ENCODE measurements at places on chromosomes 3 and 15.

DNA sequence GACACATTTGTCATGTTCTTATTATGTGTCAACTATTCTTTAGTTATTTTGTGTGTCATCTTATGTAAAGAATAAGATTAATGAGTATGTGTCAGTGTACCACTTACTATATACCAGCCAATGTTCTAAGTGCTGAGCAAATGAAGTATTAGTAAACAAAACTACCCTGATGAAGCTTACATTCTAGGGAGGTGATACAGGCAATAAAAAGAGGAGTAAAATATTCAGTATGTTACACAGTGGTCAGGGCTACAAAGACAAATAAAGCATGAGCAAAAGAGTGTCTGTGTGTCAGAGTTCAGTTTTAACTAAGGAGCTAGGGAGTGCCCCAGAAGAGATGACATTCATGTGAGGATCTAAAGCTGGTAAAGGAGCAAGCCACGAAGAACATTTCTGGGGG, 79.1 kb downstream of the TRPC1 start:
- no peak for DNase-seq

GRCh38 chr3:8416965-8417364, 84.7 kb upstream of the LMCD1 start:
- no peak for DNase-seq

GRCh38 chr3:160103397-160103796, 114.8 kb downstream of the IL12A start:
- no peak for DNase-seq

DNA sequence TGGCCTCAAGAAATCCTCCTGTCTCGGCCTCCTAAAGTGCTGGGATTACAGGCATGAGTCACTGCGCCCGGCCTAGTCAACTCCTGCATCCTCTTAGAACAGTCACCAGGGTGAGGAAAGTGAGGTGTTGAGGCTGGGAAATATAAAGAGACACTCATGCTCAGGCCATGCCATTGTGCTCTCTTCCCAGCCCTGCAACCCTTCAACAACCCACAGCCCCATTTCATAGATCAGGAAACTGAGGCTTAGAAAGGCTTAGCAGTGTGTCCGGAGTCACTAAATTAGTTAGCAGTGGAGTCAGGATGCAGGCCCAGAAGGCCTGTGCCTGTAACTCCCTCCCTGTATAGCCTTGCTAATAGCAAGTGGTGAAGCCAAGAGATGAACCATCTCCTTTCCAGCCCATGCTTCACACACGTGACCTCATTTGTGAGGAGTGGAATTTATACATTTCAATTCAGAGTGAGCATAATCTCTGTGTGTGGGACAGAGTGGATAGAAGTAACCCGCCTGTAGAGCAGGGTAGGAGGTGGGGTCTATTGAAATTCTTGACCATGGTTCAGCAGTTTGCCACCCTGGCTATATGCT, 51.7 kb upstream of the USP3 start:
- no peak for DNase-seq

GRCh38 chr15:72368899-72369298, 6.9 kb downstream of the HEXA start:
- DNase-seq = peak; percentile 37

- no peak for DNase-seq
Measured at GRCh38 chr15:32972686-32973085, 221.8 kb downstream of the FMN1 start.

DNA sequence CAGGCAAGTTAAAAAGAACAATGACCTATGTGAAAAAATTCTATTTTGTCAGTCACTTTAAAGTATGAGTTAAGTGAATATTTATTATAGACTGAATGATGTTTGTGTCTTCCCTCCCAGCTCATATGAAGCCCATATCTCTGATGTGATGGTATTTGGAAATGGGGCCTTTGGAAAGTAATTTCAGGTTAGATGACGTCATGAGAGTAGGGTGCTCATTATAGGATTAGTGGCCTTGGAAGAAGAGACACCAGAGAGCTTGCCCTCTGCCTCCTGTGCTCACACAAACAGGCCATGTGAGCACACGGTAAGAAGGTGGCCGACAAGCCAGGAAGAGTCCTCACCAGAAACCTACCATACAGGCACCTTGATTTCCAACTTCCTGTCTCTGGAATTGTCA, 138.8 kb upstream of the TNIK start:
- DNase-seq = no peak

DNA sequence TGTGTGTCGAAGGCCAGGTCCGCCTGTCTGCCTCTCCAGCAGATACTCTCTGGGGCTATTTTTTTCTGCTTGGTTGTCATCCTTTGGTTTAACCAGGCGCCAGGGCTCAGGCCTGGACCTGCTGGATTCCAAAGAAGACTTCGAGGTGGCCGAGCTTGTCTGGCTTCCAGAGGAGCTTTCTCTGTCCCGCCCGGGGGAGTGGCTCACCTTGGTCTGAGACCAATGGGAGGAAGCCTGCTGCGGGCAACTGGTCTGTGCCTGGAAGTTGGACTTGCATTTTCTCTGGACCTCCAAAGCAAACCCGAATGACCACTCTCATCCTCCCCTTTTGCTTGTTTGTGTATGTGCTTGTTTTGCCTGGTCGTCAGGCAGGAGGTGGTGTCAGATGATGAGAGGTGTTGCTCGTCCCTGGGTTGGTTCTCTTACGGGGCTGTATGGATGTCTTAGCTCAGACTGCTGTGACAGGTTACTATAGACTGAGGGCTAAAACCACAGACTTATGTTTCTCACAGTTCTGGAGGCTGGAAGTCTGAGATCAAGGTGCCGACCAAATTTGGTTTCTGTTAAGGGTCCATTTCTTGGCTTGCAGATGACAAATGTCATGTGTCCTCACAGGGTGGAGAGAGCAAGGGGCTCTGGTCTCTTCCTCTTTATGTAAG, 19.3 kb downstream of the IGF1R start:
- DNase-seq = peak; percentile 70

DNA sequence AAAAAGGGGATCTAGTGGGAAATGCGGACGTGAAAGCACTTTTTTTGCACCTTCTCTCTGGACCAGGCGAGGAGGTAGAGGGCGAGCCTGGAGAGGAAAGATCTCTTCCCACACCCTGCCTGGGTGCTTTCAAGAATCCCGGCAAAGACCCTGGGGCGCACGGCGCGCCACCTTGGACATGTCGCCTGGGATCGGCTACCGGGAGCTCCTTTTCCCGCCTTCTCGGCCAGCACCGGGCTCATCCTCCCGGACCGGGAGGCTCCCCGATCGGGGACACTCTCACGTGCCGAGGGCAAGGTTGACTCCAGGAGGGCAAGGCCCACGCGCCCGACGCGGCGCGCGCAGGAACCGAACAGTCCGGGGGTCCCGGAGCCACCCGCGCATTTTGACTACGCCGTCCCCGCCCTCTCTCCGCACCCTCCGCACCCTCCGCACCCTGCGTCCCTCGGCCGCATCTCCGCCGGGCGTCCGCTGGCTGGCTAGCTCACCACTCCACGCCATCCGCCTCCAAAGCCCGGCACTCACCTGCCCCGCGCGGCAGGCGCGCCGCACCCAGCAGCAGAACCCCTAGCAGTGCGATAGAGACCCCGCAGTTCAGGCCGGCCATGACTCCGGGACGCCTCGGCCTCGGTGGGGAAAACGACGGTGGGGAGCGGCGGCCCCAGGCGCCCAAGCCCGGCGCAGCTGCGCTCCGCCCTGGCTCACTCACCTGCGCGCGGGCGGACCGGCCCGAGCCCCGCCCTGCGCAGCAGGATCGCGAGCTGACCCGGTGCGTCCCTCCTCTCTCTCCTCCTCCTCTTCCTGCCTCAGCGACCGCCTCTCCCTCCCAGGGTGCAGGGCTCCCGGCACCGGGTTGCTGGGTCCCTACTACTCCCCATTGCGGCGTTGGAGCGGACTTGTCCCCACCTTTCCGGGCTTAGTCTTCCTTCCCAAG, at the start of gene CDCP1:
CDCP1 (minus strand) TSS at position 698 of the 934 bp plus-strand sequence; CDS start at position 607, 91 bp downstream.
- DNase-seq = no peak

DNA sequence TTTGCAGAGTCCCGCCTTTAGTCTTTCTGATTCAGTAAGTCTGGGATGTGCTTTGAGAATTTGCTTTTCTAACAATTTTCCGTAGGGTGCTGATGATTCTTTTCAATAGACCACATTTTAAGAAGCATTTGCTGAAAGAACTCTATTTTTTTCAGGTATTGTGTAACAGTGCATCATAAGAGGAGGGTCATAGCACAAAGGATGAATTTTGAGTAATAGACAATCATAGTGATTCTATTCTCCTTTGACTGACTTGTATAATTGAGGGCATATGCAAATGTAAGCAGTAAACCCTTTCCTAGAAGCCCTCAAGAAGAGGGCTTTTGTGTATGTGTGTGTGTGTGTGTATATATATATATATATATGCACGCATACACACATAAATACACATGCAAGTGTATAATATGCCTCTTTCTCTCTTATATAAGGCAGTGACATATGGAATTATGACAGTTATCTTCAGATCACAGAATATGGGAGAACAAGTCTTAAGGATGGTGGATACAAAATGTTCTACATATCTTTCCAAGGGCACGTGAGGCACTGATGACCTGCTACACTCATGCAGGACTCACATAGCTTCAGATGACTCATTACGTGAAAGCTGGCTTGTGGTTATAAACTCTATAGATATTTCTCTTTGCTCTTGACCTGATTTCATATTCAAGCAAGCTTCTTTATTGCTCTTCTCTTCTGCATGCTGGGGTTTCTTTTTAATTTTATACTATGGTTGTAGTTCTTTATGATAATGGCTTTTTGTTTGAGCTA, 6.5 kb upstream of the PLSCR1 start:
- no peak for DNase-seq

- DNase-seq = no peak
Measured at GRCh38 chr3:41808152-41808551, 153.8 kb downstream of the ULK4 start.

DNA sequence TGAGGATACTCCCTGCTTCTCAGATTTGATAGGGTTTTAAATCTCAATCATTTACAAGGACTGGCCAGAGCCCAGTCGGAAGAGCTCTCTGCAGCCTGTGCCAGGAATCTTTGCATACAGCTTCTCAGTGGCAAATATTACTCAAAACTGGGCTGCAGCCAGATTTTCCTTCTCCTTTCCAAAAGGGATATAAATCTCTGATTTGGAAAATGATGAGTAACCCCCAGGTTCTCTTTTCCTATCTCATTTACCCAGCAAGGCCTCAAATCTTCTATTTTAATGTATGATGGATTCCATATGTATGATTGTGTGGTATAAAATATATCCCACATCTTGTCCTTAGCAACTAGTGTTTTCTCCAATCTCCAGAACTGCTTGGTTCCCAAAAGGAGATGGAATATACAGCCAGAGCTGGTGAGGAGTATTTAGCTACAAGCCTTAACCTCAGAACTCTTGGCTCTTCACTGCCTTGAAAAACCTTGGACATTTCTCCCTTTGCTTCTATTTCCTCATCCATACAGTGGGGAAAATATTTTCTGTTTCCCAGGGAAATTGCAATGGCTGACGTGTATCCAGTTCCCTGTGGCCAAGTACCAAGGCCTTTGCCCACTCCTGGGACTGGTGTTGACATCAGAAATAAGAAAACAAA, 114.4 kb downstream of the ATG7 start:
- DNase-seq = no peak

GRCh38 chr15:80161468-80162016, 8.7 kb downstream of the FAH start:
- DNase-seq = no peak

GRCh38 chr3:72974956-72975355, 21.7 kb upstream of the PPP4R2 start:
- no peak for DNase-seq

DNA sequence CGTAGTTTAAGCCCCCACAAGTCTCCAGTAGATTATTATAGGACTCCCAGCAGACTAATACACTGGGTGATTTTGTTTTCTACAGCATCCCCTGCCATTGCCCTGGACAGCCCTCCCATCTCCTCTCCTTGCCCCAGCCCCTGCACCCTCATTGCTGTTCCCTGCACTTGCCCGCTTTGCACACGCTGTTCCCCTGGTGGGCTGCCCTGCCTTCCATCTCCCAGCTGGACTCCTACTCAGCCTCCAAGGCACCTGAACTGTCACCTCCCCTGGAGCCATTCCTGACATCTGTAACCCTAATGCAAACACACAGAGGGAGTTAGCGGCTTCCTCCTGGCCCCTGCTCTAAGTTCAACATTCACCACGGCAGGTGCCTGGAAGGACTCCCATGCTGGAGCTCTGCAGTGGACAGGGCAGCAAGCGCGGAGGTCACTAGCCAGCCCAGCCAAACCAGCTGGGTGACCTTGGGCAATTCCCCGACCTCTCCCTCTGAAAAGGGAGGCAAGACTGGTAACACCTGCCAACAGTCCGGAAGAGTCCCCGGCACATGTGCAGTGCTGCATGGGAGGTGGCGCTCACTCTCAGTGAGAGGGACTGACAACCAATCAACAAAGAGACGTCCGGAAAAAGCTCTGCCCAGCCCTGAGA, 38.8 kb upstream of the IQSEC1 start:
- no peak for DNase-seq
